ENCODE measurements at places on chromosomes 1 and 21.

DNA sequence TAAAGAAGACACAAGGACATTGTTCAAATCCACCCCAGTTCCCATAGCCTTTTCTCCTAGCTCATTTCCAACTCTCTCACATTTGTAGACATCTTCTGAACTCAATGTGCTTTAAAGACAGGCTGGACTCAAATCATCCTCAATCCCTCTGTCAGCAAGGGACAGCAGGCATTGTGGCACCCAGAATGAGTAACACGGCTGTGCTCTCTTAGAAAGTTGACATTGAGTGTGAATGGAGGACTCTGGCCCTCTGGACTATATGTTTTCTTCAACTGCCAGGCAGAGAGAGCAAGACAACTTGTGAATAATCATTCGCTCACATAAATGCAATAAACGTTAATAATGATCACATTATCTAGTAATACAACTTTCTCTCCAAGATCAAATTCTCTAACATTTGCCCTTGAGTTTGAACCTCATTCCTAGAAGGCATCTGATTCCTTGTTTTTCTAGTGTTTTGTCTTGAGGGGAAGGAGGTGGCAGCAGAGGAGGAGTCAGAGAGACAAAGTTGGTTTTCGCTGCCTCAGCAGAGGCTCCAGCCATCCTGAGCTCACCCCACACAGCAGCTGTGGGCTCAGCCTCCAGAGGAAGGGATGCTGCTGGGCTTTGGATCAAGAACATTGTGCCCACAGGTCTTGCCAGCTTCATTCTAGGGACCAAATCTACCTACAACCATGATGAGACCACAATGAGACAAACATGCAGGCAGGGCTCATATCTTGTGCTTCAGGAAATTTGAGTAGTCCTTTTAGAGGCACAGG, 85.1 kb downstream of the BCAR3 start:
- no peak for DNase-seq

DNA sequence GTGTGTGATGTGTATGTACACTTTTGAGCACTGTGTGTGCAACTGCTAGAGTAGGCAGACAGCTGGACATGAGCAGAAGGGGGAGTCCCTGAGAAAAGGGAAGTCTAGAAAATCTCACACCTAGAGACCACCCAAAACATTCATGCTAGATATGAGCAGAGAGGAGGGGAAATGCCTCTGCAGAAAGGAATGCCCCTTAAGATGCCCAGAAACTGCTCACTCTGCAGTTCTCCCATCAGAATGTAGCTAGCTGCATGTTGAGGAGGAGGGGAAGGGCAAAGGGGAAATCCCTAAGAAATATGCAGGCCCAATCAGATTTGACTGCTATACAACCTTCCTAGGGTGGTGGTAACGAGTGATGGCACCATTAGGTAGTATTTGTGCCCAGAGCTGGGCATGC, 31.8 kb upstream of the MAGOH start:
- no peak for DNase-seq

DNA sequence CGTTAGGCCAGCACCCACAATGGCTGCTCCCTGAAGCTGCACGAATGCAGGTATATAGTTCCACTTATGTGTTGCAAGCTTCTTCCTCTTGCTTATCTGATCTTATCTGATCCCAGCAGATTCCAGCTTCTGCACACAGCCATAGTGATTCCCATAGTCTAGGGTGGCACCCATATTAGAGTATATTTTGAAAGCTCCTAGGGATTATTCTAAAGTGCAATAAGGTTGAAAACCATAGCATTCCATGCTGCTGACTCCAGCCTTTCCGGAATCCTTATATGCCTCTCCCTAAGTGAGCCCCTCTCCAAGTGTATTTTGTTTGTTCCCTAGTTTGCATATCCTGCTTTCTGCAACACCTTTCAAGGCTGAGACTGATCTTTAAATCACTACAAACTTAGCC, 432.0 kb downstream of the SETD4 start:
- no peak for DNase-seq

DNA sequence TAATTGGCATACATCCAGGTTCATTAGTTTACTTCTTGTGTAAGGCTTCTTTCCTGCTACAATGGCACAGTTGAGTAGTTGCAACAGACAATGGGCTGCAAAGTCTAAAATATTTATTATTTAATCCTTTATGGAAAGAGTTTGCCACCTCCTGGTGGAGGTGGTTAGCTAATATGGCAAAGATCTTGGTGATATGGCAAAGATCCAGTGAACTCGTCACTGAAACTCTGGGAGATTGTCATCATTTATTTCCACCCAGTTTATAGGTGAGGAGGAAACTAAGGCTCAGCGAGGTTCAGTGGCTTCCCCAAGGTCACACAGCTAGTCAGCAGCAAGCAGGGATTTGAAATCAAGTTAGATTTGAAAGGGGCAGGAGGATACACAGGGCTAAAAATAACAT, 16.1 kb upstream of the IFFO2 start:
- DNase-seq, result no peak

GRCh38 chr21:42593007-42593814, 60.2 kb upstream of the PDE9A start:
- no peak for DNase-seq

DNA sequence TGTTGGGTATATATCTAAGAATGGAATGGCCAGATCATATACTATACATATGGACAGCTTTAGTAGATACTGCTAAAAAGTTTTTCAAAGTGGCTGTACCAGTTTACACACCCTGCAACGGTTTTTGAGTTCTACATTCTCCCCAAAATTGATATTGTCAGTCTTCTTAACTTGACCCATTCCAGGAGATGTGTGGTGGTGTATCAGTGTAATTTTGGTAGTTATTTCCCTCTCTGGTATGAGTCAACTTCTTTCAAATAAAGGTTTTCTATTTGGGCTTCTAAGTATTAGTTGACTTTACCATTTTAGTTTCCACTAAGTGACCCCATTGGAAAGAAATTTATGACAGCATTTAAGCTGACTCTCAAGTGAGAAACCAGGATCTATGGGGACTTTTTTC, 29.2 kb downstream of the INKA2 start:
- no peak for DNase-seq

GRCh38 chr1:210940081-210940617, 193.8 kb downstream of the KCNH1 start:
- DNase-seq, result no peak

GRCh38 chr1:229133811-229134210, 137.1 kb upstream of the RAB4A start:
- no peak for DNase-seq

DNA sequence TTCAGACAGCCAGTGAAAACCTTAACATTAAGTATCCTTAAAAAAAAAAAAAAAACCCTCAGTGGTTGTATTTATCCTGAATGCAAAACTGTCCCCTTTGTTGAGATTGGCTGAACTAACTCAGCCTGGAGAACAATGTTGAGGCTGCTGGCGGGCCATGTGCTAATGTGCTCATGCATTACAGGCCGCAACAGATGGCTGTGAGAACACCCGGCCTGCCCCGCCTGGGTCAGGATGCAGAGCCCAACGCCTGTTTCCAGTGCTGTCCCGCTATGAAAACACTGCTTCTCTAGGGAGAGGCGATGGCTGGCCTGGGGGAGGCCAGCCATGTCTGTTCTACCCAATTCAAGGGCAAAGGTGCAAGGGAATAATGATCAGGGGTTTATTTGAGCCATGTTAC, 13.8 kb downstream of the OLIG2 start:
- DNase-seq, result no peak

DNA sequence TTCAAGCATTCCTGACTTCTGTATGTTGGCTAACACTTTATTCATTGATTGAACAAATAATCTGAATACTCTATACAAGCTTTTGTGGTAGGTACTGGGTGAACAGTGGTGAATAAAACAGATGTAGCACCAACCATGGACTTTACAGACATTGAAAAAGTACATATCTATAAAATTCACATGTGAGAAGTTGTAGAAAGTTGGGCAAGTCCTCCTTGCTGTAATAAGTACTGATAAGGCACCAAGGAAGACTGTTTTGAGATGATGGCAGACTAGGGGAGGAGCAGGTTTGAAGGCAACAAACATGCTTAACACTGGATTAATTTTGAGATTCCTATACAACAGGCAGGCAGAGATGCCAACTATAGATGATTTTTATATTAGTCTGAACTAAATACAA, 42.4 kb downstream of the RNF2 start:
- DNase-seq, result no peak

GRCh38 chr1:167601442-167602383, 28.3 kb upstream of the RCSD1 start:
- DNase-seq, result peak; percentile 41

- no peak for DNase-seq
These were observed 14.0 kb upstream of the BATF3 start for GRCh38 chr1:212713465-212714136.

DNA sequence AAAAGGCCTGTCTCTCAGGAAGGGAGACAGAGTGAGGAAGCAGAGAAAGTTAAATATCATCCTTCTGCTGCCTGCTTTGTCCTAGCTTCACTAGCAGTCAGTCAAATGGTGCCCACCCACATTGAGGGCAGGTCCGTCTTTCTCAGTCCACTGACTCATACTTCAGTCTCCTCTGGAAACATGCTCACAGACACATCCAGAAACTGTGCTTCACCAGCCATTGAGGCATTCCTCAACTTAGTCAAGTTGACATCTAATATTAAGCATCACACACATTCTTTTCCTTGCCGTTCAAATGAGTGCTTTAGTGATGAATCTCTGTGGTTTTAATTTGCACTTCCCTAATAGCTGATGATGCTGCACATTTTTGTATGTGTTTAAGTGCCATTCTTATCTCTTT, 777.8 kb upstream of the PRMT6 start:
- DNase-seq, result no peak

DNA sequence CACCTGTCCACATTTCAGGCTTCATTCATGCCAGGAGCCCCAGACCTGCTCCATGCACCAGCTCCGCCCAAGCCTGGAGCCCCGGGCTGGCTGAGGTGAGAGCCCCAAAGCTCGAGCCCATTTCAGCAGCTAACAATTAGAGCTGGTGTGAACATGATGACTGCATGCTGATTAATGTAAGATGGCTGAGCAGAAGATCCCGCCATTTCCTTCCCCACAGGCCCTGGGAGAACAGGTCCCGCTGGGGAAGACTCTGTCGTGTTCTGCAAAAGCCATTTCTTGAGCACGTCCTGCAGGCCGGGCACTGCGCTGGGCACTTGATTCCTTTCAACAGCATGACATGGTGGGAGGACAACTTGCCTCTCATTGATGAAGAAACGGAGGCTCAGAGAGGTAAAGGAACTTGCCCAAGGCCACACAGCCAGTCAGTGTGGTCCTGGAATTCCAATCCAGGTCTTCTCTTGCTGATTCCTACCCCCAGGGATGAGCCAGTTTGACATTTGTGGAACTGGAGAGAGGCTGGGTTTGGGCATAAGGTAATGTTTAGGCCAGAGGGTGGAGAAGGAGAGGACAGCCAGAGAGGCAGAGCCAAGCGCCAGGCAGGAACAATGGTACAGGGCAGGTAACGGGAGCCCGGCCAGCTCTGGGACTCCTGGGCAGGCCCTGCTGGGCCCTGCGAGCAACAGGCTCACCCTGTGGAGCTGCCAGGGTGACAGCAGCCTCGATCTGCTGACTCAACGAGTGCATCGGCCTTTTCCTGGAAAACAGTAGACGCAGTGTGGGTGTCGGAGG, 28.1 kb upstream of the EPHA2 start:
- DNase-seq, result no peak

DNA sequence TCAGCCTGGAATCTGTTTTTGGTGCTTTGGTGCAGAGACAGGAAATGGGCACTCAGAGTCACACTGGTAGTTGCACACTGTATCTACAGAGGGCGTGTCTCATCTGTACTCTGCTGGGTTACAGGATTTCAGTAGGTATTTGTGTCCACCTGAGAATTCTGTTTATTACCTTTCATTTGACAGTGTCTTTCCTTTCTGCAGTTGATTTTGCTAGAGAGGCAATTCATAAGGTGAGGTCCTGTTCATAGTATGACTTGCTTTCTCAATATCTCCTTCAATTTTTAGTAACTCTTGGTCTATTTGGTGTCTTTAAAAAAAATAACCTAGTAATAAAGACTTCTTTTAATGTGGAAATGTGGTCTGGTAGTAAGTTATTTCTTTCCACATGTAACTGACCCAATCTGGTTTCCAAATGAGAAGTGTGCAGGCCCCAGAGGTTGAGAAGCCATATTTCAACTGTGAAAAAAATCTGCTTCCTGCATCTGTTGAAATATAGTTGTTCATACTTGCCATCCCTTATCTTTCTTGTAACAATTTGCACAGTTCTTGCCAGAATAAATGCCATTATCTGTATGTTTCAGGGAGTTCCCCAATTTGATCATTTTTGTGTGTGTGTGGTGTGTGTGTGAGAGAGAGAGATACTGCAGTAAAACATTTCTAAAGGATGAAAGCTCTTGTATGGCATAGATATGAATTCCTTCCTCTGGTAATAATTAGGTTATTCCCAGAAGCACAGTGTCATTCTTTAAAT, 78.4 kb upstream of the DNAJC6 start:
- DNase-seq, result no peak

GRCh38 chr21:33839806-33840205, 75.8 kb downstream of the ATP5PO start:
- no peak for DNase-seq

- DNase-seq, result no peak
These were observed 12.4 kb downstream of the PRPF38A start for GRCh38 chr1:52416811-52417210.

GRCh38 chr1:170085091-170085490, 10.6 kb upstream of the KIFAP3 start:
- no peak for DNase-seq

- no peak for DNase-seq
These were observed 3.0 kb downstream of the CTSS start for GRCh38 chr1:150762552-150762951.

All from NK-92 treated with Interleukin-12 subunit alpha and Interleukin-12 subunit beta, amount 100 ng/mL, for 24 hours (cell line).